ENCODE measurements at places on chromosomes 11 and 22. TPM values are rescaled to one million over a fixed set of nuclear protein-coding genes. Genes with fewer than 3 reads are reported as not detected.

Gene DUSP8
- total RNA-seq, result 27.0 TPM

Gene TTC12
- total RNA-seq, result 3.0 TPM

Gene THY1
- total RNA-seq, result 3.5 TPM

Gene OR10A2
- not detected for total RNA-seq

Gene GAB4
- total RNA-seq, result not detected

Gene WNT11
- total RNA-seq, result 11.7 TPM

Gene OR51E2
- total RNA-seq, result 2.0 TPM

Gene DEPDC7
- not detected for total RNA-seq

Gene NNMT
- 1,040 TPM for total RNA-seq

Gene MPPED1
- not detected for total RNA-seq

Gene MRGPRX3
- total RNA-seq, result not detected

Gene FAM111A
- 54.3 TPM for total RNA-seq

Gene BLID
- total RNA-seq, result not detected

Gene HSPA8
- 619 TPM for total RNA-seq

Gene RAB36
- total RNA-seq, result 1.8 TPM

Gene C2CD3
- total RNA-seq, result 11.4 TPM

Gene MS4A8
- total RNA-seq, result not detected

GRCh38 chr11:65808744-65809341, 22.0 kb downstream of the OVOL1 start:
- H3K27me3 ChIP-seq, result no peaks in the 10 kb centered on the region
- H3K27ac ChIP-seq, result no peak overlapping the region

GRCh38 chr22:38243007-38243765, 29.6 kb downstream of the TMEM184B start:
- H3K4me3 ChIP-seq, result no peak overlapping the region
- H3K4me1 ChIP-seq, result peaks cover 55% of the 10 kb centered on the region
- H3K36me3 ChIP-seq, result peaks cover 29% of the 10 kb centered on the region
- peak overlapping the region; percentile 77 for H3K27ac ChIP-seq
- no peak for DNase-seq

- H3K36me3 ChIP-seq, result no peaks in the 10 kb centered on the region
- peak; percentile 43 for DNase-seq
- no peaks in the 10 kb centered on the region for H3K27me3 ChIP-seq
- no peaks in the 10 kb centered on the region for H3K4me1 ChIP-seq
- no peak overlapping the region for H3K4me3 ChIP-seq
Observed at GRCh38 chr11:10485646-10486045, 30.6 kb downstream of the AMPD3 start.

- no peaks in the 10 kb centered on the region for H3K36me3 ChIP-seq
- no peaks in the 10 kb centered on the region for H3K27me3 ChIP-seq
- H3K27ac ChIP-seq, result peak overlapping the region; percentile 94
- DNase-seq, result peak; percentile 69
Observed at GRCh38 chr22:46036558-46037408, 59.8 kb upstream of the WNT7B start.

- no peaks in the 10 kb centered on the region for H3K4me1 ChIP-seq
- H3K36me3 ChIP-seq, result no peaks in the 10 kb centered on the region
- no peak overlapping the region for H3K27ac ChIP-seq
- no peaks in the 10 kb centered on the region for H3K27me3 ChIP-seq
- no peak for DNase-seq
- no peak overlapping the region for H3K4me3 ChIP-seq
Observed at GRCh38 chr11:109838026-109838425, 255.2 kb upstream of the ZC3H12C start.

DNA sequence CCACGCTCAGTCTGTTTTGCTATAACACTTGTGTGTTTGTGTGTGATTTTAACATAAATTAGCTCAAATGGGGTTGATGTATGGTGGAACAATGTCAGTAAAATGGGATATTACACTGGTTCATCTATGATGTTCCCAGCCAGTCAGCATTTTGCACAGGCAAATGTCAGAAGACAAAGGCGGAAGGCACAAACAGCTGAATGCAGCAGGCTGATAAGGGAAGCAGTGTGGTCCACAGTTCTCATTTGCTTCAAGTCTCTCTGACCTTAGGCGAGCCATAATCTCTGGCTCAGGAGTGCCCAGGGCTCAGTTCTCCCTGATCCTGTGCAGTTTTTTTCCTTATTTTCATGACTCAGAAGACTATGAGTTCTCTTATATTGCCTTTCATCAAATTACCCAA, 102.7 kb downstream of the FAR1 start:
- no peaks in the 10 kb centered on the region for H3K36me3 ChIP-seq
- no peak overlapping the region for H3K4me3 ChIP-seq
- no peaks in the 10 kb centered on the region for H3K4me1 ChIP-seq
- no peak overlapping the region for H3K27ac ChIP-seq
- H3K27me3 ChIP-seq, result no peaks in the 10 kb centered on the region

DNA sequence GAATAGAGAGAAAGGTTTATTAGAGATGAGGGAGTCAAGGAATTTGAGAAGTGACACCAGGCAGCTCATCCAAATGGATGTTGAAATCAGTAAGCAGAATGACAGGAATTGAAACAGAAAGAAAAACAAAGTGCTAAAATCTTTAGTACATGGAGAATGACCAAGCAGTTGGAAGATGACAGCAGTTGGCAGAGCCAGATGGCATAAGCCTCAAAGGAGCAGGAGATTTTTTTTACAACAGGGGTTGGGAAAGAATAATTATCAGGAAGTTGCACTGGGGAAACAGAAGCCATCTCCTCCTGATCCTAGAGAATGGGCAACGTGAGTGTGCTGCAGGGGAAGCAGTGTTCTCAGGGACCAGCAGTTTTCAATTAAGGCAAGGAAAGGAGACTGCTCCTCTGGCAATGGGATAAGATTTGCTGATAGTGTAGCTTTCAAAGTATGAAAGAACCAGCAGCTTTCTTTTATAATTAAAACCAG, 28.9 kb downstream of the RAB39A start:
- no peaks in the 10 kb centered on the region for H3K4me1 ChIP-seq
- H3K4me3 ChIP-seq, result no peak overlapping the region
- no peaks in the 10 kb centered on the region for H3K36me3 ChIP-seq
- no peak for DNase-seq
- no peaks in the 10 kb centered on the region for H3K27me3 ChIP-seq

DNA sequence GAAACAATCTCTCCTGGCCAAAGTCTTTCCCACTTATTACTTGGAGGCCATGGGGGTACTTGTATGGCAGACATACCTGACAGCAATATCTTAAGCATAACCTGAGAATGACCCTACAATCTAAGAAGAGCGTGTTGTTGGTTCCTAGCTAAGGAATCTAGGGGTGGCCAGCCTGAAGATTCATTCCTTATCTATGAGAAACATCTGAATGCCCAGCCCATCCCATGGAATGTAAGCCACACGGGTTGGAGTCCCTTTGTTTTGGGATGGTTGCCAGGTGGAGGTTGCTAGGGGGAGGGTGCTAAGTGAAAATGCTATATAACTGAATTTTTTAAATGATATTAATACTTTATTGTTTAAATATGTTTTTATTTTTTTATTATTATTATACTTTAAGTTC, 725.0 kb downstream of the ETS1 start:
- H3K4me3 ChIP-seq, result no peak overlapping the region
- no peaks in the 10 kb centered on the region for H3K27me3 ChIP-seq
- no peaks in the 10 kb centered on the region for H3K4me1 ChIP-seq
- DNase-seq, result no peak
- no peaks in the 10 kb centered on the region for H3K36me3 ChIP-seq

DNA sequence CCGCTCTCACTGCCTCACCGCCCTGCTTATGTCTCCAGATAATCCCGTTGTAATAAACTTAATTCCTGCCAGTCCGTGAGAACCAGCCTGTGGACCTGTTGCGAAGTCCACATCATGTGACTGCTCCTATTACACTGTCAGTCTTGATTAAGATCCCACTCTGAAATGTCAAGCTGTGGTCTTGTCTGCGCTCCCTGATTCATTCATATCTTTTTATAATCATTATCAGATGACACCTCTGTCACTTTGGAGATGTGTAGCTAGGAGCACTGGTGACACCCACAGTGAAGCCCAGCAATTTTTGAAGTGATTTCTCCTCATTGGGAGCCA, 377.3 kb downstream of the TBC1D22A start:
- no peaks in the 10 kb centered on the region for H3K4me1 ChIP-seq
- H3K27ac ChIP-seq, result no peak overlapping the region
- DNase-seq, result no peak
- H3K27me3 ChIP-seq, result no peaks in the 10 kb centered on the region
- no peaks in the 10 kb centered on the region for H3K36me3 ChIP-seq

DNA sequence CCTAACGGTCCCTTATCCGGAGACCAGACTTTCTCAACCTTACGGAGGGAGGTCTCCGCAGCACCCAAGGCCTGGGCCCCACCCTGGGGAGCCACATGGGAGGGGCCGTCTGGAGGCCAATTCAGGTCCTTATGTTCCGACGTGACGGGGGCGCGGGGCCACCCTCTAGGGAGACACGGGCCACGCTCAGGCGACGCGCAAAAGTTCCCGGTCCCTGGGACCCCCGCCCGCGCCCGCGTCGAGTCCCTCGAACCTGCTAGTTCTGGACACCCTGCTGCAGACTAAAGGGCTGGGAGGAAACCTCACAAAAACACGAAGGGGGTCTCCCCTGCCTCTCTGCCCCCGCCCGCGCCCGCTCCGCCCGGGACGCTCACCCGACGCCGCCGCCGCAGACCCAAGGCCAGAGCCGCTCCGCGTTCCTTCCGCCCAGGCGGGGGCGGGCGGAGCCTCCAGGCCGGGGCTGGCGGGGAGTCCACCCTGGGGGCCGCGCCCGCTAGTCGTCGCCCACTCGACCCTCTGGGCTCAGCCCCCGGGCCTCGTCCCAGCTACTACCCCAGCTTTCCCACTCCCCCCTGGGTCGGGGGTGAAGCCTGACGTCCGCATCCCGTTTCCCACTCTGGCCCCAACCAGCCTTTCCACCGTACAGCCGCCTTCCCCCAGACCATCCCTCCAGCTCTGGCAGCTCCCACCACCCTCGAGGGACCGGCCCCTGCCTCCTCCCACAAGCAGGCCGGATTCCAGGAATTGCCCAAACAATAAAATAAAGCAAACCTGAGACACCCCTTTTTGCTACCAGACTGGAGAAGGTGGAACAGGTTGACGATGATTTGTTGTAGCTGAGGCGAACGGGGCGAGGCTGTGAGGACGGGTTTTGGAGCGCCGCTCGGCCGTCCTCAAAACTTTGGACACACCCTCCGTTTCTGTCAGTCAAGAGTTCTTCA, 2.7 kb downstream of the RNH1 start:
- H3K4me3 ChIP-seq, result peak overlapping the region; percentile 66
- peak overlapping the region; percentile 100 for H3K27ac ChIP-seq
- no peaks in the 10 kb centered on the region for H3K27me3 ChIP-seq
- DNase-seq, result no peak

- no peak overlapping the region for H3K27ac ChIP-seq
- no peak for DNase-seq
- H3K4me3 ChIP-seq, result no peak overlapping the region
- peaks cover 7% of the 10 kb centered on the region for H3K4me1 ChIP-seq
Observed at GRCh38 chr11:74776546-74776945, 27.9 kb downstream of the RNF169 start.

DNA sequence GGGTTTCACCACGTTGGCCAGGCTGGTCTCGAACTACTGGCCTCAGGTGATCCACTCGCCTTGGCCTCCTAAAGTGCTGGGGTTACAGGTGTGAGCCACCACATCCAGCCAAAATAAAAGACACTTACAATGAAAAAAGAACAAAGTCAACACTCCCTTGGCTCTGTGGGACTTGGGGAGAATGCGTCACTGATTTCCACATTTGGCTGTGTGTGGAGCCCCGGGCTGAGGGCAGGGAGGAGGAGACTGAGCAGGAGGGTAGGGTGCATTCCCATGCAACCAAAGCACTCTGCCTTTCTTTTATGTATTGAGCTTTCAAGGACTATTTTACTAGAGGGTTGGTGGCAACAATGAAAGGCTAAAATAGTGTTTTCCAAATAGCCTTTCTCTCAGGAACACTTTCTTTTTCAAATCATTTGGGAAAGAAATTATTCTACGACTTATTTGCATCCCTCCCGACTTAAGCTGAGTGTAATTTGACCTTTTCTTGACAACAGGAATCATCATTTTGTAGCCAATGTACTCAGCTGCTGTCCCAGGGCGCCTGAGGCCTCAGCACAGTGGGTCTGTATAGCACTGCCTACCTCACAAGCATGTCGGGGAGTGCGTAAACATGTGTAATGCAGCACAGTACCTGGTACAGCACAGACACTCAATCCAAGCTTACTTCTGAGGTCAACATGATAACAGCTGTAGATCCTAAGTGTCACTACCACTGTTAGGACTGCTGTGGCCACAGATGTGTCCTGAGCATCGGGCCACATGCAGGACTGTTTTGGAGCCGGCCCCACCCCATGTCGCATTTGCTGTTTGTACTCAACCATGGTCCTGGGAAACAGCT, 10.1 kb upstream of the SERPIND1 start:
- H3K4me1 ChIP-seq, result no peaks in the 10 kb centered on the region
- no peaks in the 10 kb centered on the region for H3K27me3 ChIP-seq
- no peak overlapping the region for H3K27ac ChIP-seq
- no peak for DNase-seq

GRCh38 chr22:45777852-45778375, 106.3 kb downstream of the ATXN10 start:
- H3K27ac ChIP-seq, result no peak overlapping the region
- DNase-seq, result no peak
- H3K4me3 ChIP-seq, result no peak overlapping the region
- no peaks in the 10 kb centered on the region for H3K36me3 ChIP-seq
- no peaks in the 10 kb centered on the region for H3K27me3 ChIP-seq
- no peaks in the 10 kb centered on the region for H3K4me1 ChIP-seq

- H3K4me1 ChIP-seq, result peaks cover 7% of the 10 kb centered on the region
- H3K27me3 ChIP-seq, result no peaks in the 10 kb centered on the region
- no peak overlapping the region for H3K27ac ChIP-seq
- peak; percentile 54 for DNase-seq
- no peak overlapping the region for H3K4me3 ChIP-seq
Observed at GRCh38 chr11:10495464-10495786, 40.4 kb downstream of the AMPD3 start.

DNA sequence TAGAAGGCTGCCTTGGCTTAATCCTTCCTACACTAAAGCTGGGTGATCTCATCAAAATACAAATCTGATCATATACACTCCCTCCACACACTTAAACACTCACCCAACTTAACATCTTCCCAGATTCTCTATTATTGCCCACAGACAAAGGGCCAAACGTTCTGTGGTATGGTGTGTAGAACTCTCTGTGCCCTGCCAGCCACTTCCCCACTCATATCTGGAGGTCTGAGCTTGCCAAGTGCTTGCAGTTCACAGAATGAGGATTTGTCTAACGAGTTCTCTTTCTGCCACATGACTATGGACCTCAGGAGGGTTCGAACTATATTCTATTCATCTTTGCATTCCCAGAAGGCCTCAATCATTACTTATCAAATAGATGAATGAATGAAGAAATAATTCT, 77.6 kb downstream of the MPPED2 start:
- H3K27me3 ChIP-seq, result no peaks in the 10 kb centered on the region
- H3K4me3 ChIP-seq, result no peak overlapping the region
- H3K36me3 ChIP-seq, result no peaks in the 10 kb centered on the region
- H3K4me1 ChIP-seq, result no peaks in the 10 kb centered on the region
- H3K27ac ChIP-seq, result no peak overlapping the region
- no peak for DNase-seq

DNA sequence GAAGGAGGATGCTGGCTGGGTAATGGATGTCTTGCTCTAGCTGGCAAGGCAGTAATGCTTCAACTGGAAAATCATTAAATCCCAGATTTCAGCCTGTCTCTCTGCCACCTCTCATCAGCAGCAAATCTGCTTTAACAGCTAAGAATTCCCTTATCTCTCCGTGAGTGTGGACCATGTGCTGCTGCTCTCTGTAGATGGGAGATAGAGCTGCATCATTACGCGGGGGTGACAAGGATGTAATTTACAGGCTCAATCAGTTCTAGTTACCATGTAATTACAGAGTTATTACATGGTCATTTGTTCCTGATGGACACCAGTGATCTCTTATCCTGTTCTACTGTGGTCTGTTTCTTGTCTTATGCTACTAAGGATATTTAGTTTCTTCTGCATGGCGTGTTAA, 665.4 kb downstream of the NTM start:
- H3K27ac ChIP-seq, result no peak overlapping the region
- no peaks in the 10 kb centered on the region for H3K36me3 ChIP-seq
- H3K4me1 ChIP-seq, result no peaks in the 10 kb centered on the region
- DNase-seq, result no peak
- no peaks in the 10 kb centered on the region for H3K27me3 ChIP-seq
